ENCODE measurements at places on chromosomes 4 and X.

DNA sequence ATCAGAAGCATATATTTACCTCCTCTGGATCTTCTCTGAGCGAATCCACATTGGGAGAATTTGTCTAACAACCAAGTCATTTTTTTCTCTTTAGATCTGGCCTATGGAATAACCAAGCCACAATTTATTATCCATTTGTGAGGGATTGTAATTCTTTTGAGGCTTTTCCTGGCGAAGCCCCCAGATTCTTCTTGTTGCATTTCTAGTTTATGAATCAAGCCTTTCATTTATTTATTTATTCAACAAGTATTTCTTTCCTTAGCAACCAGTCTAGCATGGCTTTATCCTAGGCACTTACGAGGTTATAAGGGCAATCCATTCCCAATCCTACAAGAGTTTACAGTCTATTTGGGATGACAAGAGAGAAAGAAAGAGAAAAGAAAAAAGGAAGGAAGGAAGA is 18.4 kb upstream of the FNIP2 start:
- no peak for DNase-seq

DNA sequence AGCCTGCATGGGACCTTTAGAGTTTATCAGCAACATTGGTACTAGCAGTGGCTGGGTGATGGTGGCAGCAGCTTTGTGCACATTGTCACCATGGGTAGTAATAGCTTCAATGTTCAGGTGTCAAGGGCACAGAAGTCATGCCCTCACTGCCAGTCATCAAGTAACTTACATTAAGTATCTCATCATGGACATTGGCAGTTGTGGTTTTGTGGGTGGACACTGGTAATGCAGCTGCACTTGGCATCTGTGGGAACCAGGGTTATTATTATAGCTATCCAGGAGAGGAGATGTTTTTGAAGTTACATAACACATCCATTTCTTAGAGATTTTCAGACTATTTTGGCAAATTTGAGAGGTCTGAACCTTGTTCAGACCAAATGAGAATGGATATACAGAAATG is 243.2 kb upstream of the NOCT start:
- no peak for DNase-seq

DNA sequence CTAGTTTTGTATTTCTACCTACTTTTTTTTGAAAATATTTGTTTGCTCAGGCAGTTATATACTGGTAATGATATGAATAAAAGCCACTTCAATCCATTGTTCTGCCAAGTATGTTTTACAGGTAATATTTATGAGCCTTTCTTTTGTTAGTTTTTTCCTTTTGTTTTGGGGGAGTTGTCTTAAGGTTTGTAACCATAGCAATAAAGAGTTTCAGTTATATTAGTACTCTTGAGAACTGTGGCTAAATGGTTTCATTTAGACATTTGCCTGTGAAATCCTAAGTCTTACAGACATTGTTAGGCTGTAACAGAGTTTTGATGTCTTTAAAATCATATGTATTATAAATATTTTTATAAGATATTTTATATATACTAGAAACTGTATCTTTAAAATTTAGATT is 150.1 kb downstream of the DIPK2B start:
- DNase-seq, result no peak

GRCh38 chr4:186755550-186756519 is 32.2 kb upstream of the FAT1 start:
- DNase-seq, result no peak

GRCh38 chr4:99754756-99755155 is 61.9 kb upstream of the DAPP1 start:
- DNase-seq, result no peak

DNA sequence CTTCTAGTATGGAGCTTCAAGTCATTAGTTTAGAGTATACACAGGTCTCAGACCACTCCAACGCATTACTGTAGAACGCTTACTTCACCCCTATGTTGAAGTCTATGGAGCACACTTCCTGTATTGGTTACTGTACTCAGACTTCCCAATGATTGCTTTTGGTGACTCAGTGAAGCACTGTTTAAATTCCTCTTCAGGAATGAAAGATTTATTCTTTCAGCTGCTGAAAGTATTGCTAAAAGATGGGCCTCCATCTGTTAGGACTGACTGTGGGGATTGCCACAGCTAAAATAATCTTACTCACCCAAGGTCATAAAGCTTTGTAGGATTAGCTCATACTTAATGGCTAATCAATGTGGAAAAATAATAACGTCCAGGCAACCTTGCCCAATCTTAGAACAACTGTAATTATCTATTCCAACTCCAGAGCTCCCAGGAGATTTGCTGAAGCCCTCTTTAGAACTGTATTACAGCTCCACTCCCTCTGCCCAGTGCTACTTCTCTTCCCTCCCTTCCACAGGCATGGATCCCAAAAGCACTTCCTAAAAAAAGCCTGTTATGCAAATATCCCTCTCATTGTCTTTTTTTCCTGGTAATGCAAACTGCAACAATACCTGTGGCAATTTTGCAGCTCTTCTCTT is 281.9 kb upstream of the HS3ST1 start:
- no peak for DNase-seq
